ENCODE measurements at places on chromosomes 3 and 15. TPM values are rescaled to one million over a fixed set of nuclear protein-coding genes. Genes with fewer than 3 reads are reported as not detected.

GRCh38 chr3:141387516-141387915, 19.2 kb downstream of the ZBTB38 start:
- no peak for DNase-seq

- DNase-seq, result no peak
Measured at GRCh38 chr3:50090984-50091383, 2.3 kb downstream of the RBM5 start.

- no peak for DNase-seq
Measured at GRCh38 chr15:63135804-63136203, 14.1 kb downstream of the LACTB start.

- peak; percentile 16 for DNase-seq
Measured at GRCh38 chr15:50675535-50676144, 11.0 kb downstream of the TRPM7 start.

- no peak for DNase-seq
Measured at GRCh38 chr3:24508423-24508839, 13.8 kb upstream of the THRB start.

GRCh38 chr3:10354361-10355015, 33.6 kb upstream of the SEC13 start:
- DNase-seq, result no peak

GRCh38 chr3:150729682-150730360, 26.1 kb upstream of the ERICH6 start:
- DNase-seq, result no peak

DNA sequence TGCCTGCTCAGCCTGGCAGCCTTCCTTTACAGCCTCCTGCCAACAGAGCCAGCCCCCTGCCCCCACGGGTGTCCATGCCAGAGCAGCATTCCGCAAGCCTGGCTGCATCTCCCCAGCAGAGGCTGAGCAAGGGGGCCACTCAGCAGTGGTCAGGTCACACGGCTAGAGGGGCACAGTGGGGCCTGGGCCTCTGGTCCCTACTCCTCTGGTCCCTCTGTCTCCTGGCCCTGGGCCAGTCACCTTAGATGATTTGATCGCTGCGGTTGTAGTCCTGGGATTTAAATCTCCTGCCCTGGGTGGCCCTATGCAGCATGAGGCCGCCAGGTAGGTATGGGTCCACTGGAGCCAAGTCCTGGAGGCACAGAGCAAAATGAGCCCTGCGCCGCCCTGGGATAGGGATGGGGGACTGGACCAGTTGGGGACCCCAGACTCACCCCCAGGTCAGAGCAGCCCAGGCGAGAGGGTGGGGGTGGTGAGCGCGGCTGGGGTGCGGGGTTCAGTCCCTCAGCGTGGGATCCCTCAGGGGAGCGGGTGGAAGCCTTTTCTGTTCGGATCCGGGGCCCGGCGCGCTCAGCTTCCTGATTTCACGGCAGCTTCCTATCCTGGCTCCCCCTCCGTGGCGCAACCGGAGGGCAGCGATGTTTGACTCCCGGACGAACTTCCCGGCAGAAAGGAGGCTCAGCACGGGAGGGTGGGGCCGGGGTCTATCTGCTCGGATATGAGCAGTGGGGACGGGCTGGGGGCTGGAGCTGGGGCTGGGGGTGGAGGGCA, at the start of gene ZBTB47:
Gene ZBTB47, plus strand, starts transcription at position 138 of the 771 bp plus-strand sequence. CDS start 4,659 bp downstream, outside the sequence.
- DNase-seq, result no peak

GRCh38 chr15:67193223-67193990, 61.1 kb downstream of the AAGAB start:
- no peak for DNase-seq

- no peak for DNase-seq
Measured at GRCh38 chr15:69610277-69610676, 157.7 kb downstream of the RPLP1 start.

GRCh38 chr3:184423561-184423960, 43.7 kb downstream of the CHRD start:
- no peak for DNase-seq

DNA sequence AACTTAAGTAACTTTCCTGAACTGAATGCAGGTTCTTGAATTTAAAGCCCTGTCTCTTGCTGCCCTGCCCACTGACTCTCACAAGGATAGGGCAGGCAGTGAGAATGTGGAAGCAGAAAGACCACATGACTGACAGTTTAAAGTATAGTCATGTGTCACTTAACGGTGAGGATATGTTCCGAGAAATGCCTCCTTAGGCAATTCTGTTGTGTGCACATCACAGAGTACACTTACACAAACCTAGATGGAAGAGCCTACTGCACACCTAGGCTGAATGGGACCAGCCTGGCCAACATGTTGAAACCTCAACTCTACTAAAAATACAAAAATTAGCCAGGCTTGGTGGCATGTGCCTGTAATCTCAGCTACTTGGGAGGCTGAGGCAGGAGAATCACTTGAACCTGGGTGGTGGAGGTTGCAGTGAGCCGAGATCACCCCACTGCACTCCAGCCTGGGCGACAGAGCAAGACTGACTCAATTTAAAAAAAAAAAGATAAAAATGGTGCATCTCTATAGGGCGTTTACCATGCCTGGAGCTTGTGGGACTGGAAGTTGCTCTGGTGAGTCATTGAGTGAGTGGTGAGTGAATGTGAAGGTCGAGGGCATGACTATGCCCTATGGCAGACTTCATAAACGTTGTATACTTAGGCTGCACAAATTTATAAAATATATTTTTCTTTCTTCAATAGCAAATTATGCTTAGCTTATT, 18.9 kb upstream of the COPG1 start:
- no peak for DNase-seq

- no peak for DNase-seq
Measured at GRCh38 chr3:17765819-17766472, 23.5 kb upstream of the TBC1D5 start.

- DNase-seq, result no peak
Measured at GRCh38 chr3:56339244-56339643, 129.0 kb downstream of the ERC2 start.

DNA sequence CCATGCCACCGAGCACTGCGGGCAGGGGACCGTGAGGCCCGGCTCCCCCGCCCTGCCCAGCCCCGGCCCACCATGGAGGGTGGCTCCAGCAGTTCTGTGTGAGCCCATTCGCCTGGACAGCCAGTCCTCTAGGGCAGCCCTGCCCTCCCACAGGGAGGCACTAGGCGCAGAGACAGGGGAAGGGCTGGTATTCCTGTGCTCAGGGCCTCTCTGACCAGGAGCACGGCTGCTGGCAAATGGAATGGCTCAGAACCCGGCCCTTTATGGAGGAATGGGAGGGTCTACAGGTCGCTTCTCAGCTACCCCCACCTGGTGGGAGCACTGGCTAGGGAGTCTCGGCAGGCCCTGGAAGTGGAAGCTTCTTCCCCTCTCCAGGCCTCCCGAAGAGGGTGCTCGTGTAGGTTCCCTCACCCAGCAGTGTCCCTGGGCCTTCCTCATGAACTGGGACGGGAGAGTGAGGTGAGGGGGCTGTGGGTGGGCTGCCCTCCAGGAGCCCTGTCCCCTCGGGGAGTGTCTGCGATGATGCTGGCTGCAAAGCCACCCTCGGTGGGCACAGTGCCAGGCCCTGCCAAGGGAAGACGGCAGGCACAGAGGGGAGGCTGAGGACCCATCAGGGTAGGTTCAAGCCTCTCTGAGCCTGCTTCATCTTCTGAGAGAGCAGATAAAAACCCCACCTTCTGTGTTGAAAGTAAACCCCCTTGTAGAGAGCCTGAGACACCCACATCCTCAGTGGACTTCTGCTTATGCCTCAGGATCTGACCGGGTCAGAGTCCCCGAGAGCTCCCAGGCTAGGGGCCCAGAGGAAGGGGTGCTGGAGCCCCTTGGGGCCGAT, 1.5 kb downstream of the MELTF start:
- no peak for DNase-seq

The CHRFAM7A gene
- polyA plus RNA-seq, result 1.2 TPM

The PHLDB2 gene
- 89.6 TPM for polyA plus RNA-seq

The SV2B gene
- 0.79 TPM for polyA plus RNA-seq

The PPP1R14D gene
- not detected for polyA plus RNA-seq

Measured in left renal pelvis (tissue), 4 donors.